Spleen (tissue), 13 donors: ENCODE measurements at places on chromosomes 3 and 15. TPM values are rescaled to one million over a fixed set of nuclear protein-coding genes. Genes with fewer than 3 reads are reported as not detected.

The ROBO2 gene
- polyA plus RNA-seq: 0.83 TPM

The EDEM1 gene
- polyA plus RNA-seq: 8.4 TPM

The GOLGA6L10 gene
- polyA plus RNA-seq: 1.1 TPM

The HTR3E gene
- polyA plus RNA-seq: not detected

The C15orf62 gene
- polyA plus RNA-seq: 0.36 TPM

The NECTIN3 gene
- polyA plus RNA-seq: 0.58 TPM

The FAM3D gene
- polyA plus RNA-seq: 0.42 TPM

DNA sequence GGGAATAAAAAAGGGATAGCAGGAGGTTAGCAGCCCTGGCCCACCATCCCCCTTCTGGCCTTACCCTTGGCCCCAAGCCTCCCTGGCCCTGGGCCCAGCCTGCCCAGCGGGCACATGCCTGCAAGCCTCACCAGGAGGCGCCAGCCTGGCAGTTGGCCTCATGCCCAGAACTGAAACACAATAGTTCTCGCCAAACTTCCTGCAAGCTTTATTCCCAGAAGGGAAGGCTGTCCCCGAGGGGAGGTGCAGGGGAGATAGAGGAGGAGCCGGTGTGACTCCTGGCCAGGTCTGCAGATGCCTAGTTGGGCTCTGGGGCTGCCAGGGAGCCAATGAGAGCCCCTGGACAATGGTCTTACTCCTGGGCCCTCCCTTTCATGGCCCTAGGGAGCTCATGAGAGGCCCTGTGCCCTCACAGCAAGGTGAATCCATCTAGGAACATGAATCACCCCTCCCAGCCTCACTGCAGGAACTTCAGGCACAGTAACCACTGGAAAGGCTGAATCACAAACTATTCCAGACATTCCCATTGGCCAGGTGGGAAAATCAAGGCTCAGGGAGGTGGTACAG is 4.0 kb downstream of the CCDC33 start:
- peak; percentile 89 for DNase-seq

DNA sequence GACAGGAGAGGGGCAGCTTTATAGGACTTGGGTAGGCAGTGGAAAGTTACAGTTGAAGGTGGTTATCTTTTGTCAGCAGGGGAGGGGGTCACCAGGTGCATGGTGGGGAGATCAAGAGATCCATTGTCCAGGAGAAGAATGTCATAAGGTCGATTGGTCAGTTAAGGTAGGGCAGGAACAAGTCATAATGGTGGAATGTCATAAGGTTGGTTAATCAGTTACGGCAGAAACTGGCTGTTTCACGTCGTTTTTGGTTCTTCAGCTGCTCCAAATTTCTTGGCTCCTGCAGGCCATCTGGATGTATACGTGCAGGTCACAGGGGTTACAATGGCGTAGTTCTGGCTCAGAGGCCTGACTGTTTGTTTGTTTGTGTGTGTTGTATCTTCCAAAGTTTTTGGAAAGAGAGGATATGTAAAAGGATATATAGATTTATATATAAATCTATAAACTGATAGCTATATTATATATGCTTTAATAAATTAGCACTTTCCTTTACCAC is 565.1 kb downstream of the ZNF385D start:
- no peak for DNase-seq

DNA sequence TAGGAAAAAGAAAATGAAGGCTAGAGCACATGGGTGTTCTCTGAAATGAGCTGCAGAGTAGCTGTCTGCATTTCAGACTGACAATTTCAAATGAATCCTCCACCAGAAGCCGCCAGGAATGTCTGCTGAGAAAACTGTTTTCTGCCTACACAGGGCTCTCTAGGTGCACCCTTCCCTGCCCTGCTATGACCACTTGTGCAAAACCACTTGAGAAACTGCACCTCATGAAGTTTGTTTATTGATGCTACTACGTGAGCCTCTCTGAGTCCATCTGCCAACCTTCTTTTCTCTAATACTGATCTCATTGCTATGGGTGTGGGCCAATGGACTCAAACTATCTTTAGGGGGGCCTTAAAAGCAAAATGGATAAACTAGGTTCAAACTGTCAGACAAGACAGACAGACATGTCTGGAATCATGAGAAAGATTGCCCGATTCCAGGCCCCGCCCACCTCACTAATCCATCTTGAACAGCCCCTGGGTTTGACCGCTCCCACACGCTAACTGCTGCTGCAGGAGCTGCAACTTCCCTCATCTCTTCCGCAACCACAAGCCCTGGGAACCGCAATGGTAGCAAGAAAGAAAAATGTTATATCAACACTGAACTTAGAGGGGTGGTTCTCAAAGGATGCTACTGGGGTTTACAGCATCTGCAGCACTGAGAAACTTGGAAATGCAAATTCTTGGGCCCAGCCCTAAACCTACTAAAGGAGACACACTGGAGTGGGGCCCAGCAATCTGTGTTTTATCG is 9.0 kb upstream of the CD47 start:
- DNase-seq: peak; percentile 81

DNA sequence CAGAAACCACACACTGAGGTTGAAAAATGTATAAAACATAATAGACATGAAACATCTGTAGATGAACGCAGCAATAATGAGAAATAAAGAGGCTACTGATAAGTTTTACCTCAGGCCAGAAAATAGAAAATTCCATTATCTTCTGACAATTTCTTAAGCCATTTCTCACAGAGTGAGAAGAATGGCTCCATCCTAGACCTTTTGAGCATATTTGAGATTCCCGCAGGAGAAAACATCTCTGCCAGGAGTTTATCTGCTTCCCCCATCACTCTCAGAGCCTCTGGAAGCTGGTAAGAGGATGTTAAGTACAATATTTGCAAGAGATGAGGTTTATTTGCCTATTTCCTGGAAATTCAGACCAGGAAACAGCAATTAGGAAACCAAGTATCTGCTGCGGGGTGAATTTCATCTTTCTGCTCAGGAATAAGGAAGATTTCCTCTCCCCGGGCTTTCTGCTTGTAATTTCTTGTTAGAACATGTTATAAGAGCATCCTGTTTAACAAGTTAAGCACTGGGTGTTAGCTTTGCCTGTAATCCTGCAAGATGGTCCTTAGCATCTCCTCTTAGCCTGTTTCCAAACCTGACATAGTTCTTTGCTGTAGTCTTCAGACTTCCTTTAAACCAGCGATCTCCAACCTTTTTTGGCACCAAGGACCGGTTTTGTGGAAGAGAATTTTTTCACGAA is 54.8 kb downstream of the ATP13A4 start:
- no peak for DNase-seq

GRCh38 chr15:85149465-85150129 is 167.9 kb downstream of the PDE8A start:
- no peak for DNase-seq

DNA sequence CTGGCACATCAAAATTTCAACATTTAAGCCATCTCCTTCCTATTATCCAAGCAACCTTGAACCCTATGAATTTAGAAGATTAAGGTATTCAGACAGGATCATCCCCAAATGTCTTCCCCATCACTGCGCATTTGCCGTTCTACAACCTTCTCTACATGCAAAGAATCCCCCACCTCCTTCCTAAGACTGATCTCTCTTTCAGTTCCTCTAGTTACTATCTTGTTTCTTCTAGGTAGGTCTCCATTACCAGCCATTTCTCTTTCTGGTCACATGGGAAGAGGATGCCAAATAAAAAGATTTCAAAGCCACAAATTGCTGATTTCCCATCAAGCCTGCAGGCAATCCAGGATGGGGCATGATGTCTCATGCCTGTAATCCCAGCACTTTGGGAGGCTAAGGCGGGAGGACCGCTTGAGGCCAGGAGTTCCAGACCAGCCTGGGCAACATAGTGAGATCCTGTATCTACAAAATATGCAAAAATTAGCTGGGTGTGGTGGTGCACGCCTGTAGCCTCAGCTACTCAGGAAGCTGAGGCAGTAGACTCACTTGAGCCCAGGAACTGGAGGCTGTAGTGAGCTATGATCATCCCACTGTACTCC is 29.7 kb upstream of the MTMR10 start:
- no peak for DNase-seq

DNA sequence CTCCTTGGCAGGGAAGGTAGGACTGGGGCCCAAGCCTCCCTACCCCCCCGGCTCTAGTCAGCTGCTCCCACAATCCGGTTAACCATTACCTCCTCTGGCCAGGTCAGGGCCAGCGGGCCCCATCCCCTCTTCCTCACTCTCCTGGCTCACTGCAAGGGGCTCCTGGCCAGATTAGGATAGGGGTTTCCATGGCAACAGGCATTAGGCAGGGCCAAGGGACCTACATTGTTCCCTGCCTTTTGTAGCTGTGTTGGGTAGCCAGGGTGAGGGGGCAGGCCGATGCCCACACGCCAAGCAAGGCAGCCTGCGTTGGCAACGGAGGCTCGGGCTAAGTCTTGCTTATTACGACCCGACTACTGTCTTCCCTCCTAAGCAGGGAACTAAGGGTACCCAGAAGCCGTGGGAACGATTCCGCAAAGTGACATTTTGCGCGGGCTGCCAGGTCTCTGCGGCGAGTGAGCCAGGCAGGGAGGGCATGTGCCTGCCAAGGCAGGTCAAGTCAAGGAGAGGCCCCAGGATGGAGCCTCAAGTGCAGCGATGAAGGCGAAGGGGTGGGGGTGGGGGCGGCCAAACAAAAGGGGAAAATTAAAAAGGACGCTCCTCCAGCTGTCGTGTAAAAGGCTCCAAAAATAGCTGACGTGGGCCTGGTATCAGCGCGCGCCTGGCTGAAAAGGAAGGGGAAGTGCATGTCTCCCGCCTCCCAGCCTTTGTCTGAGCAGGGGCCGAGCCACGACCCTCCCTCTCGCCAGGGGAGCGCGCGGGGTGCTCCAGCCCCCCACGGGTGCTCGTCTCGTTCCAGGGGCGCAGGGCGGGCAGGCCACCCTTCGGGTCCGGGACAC is 919 bp downstream of the IDH2 start:
- DNase-seq: peak; percentile 91

- no peak for DNase-seq
These were observed 257.7 kb upstream of the PEX5L start for GRCh38 chr3:180294282-180295027.

GRCh38 chr3:31550452-31551251 is 17.9 kb downstream of the STT3B start:
- DNase-seq: no peak

- no peak for DNase-seq
These were observed 501.5 kb upstream of the THBS1 start for GRCh38 chr15:39079296-39079847.

- DNase-seq: no peak
These were observed 160.2 kb downstream of the SPATA16 start for GRCh38 chr3:172980849-172981248.

GRCh38 chr3:60707452-60708020 is 543.7 kb downstream of the FHIT start:
- DNase-seq: no peak

DNA sequence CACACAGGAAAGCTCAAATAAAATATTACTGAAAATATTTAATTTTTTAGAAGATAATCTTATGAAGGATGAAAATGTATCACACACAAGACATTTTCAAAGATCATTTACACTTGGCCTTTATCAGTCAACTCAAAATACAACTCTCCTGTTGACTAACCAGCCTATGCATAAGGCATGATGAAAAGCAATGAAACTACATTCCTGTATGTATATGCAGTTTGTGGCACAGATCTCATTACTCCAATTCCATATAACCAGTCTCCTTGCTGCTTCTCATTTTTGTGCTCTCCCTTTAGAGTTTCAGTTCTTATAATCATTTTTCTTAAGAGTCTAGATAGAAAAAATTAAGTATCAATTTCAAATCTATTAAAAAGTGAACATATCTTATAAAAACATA is 25.8 kb downstream of the AQR start:
- no peak for DNase-seq

- DNase-seq: no peak
These were observed 20.2 kb downstream of the TLE3 start for GRCh38 chr15:70077188-70078147.

DNA sequence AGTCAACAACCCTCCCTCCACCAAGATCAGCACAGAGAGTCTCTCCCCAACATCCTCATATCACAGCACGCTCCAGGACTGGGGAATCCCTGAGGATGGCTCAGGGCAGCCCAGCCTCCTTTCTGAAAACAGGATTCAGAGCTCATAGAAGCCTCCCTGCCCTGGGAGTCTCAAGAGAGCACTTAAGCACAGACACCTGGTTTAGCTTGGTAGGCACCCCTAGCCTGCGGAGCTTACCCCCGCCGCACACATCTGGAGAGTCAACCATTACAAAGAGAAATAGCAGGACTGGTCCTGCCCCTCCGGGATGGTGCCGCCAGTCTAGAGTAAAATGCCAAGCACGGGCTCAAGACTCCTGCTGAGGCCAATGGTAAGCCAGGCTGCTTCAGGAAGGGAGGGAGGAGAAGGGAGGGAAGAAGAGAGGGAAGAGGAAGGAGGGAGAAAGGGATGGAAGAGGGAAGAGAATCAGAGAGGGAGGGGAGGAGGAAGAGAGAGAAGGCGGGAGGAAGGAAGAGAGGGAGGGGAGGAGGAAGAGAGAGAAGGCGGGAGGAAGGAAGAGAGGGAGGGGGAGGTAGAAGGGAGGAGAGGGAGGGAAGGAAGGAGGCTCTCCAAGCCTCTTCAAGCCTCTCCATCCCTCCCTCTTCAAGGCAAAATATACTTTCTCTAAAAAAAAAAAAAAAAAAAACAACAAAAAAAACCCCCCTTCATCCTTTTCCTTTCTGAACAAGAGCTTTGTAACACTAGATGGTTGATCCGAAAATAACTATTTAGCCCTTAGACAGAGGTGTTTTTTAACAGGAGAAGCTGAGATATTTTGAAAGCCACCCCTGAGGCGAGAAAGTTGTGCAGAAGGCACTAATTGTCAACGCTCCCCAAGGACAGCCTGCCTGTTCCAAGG is 278.6 kb upstream of the TLE3 start:
- peak; percentile 57 for DNase-seq

- DNase-seq: no peak
These were observed 922.6 kb downstream of the TUSC7 start for GRCh38 chr3:117632191-117632590.

GRCh38 chr3:56835650-56836227 is 34.0 kb upstream of the ARHGEF3 start:
- no peak for DNase-seq

GRCh38 chr3:130786306-130786705 is 39.7 kb upstream of the PIK3R4 start:
- no peak for DNase-seq

DNA sequence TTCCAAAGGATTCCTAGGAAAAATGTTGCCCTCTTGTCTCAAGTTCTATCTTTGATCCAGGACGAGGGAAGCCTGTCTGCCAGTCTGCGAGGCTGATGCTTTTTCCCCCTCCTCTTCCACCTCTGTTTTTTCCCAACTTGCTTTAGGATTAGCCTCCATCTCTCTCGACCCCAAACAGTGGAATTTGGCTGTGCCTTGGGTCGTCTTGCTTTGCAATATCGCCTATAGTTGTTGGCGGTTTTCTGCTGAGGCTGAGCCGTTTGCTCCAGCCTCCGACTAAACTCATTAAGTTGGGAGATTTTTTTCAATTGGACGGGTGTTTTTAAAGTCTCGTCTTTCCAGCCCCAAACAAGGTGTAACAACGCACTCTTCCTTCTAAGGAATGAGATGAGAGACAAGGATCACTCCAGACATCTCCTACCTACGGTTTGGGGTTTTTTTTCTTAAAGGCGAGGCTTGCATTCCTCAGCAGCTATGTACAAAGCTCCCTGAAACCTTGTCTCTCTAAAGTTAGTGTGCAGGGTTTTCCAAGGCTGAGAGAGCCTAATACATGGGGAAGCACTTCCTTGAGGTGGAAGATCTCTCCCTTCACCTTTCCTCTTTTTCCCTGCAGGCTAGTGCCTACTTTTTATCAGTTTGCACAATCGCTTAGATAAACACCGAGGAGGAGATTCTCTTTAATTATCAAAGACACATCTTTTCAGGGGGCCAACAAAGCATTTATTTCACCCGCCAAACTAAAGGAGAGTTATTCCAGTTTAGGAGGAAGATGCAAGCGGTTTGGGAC is 4.8 kb upstream of the NR2F2 start:
- DNase-seq: no peak
